Activated CD8-positive, alpha-beta memory T cell treated with anti-CD3 and anti-CD28 coated beads, Interleukin-2, amount 50 U/mL, for 48 hours (primary cell): ENCODE measurements at places on chromosomes 4 and X.

GRCh38 chr4:111546881-111547280, 598.4 kb upstream of the FAM241A start:
- DNase-seq, result no peak

- DNase-seq, result no peak
These were observed 152.2 kb upstream of the PPARGC1A start for GRCh38 chr4:24042094-24042493.

- no peak for DNase-seq
These were observed 325.5 kb downstream of the ZIC3 start for GRCh38 chrX:137891431-137891830.

- no peak for DNase-seq
These were observed at the start of gene ADGRL3 for GRCh38 chr4:61200187-61200915. ADGRL3 (plus strand) TSS chr4:61200326.

GRCh38 chr4:2790583-2791517, 2.0 kb upstream of the SH3BP2 start:
- DNase-seq, result peak; percentile 56

- DNase-seq, result no peak
These were observed 54.5 kb upstream of the BCOR start for GRCh38 chrX:40152173-40152711.

- DNase-seq, result no peak
These were observed 291.0 kb upstream of the HAND2 start for GRCh38 chr4:173821036-173821435.

DNA sequence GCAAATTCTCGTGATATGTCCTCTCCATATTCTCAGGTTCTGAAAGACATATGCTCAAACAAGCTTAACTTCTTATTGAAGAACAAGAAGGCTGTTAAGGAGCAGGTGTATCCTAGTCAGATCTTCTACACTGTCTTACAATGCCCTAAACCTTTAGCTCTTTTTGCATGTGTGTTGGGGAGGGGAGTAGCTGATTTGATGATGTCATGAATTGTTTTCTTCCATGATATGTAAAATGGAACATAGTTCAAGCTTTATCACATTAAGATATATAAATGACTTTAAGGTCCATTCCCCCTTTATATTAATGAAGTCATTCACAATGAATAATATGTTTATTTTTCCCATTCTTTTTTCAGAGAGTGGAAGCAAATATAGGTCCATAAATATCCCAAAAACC, 332.5 kb upstream of the FAM241A start:
- no peak for DNase-seq

DNA sequence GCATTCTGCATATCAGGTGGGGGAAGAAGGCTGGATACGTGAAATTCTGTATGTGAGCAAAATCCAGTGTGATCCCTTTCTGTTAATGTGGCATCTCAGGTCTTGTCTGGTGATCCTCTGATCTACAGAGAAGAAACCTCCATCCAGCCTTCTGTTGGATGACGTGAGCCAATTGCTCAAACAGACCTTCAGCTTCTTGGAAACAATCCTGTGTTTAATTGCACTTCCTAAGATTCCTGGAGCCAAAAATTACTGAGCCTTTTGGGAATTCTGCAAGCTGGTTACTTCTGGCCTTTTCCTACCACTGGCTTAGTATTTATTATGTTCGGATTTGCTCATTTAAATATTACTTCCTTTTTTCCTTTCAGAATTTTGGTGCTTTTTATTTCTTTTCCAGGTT, 51.2 kb downstream of the TRIML1 start:
- no peak for DNase-seq

DNA sequence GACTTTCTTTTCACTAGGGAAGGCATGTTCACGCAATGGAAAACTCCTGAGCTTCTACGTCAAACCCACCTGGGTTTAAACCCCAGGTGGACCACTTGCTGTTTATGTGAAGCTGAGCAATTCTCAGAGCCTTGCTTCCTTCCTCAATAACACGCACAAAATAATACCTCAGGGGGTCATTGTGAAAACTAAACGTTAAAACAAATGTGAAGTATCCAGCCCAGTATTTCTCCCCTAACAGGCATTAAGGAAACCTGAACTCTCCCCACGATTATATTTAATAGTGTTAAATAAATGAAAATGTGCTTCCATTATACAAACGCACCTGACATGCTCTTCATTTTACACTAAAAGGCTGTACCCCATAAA, 117.5 kb downstream of the AFAP1 start:
- DNase-seq, result no peak

DNA sequence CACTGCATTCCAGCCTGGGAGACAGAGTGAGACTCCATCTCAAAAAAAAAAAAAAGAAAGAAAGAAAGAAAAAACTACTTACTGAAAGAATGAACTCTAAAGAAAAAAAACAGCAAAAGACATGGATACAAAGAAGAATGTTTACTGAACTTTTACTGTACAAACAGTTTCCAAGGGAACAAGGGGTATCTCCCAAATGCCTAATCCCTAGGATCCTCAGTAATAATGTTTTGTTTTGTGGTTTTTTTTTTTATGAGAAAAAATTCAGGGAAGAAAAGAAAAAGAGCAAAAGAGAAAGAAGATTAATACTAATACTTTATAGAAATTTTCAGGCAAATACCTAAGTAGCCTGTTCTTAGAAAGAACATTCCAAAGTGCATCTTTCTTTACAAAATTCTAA, 63.2 kb downstream of the ANTXR2 start:
- no peak for DNase-seq

DNA sequence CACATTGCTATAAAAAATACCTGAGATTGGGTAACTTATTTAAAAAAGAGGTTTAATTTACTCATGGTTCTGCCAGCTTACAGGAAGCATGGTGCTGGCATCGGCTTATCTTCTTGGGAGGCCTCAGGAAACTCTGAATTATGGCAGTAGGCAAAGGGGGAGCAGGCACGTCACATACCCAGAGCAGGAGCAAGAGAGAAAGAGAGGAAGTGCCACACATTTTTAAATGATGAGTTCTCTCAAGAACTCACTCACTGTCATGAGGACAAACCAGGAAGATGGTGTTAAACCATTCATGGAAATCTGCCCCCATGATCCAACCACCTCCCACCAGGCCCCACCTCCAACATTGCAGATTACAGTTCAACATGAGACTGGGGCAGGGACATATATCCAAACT, 10.0 kb upstream of the AFF1 start:
- no peak for DNase-seq

GRCh38 chr4:124389591-124389990, 322.9 kb downstream of the ANKRD50 start:
- no peak for DNase-seq

- no peak for DNase-seq
These were observed 2361.2 kb downstream of the ARAP2 start for GRCh38 chr4:33883111-33883510.

DNA sequence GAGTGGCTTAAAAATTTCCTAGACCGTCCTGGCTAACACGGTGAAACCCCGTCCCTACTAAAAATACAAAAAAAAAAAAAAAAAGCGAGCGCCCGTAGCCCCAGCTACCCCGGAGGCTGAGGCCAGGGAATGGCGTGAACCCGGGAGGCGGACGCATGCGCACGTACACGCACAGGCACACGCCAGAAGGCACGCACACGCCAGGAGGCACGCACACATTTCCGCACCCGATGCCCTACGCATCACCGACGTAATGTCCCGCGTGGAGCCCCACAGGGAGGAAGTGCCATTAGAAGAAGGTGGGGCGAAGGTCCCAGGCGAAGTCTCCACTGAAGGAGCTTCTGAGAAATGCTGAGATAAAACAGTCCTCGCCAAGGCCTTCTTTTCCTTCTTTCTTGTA, 41.4 kb downstream of the NLGN4X start:
- DNase-seq, result no peak

GRCh38 chr4:155565776-155566175, 100.9 kb upstream of the GUCY1A1 start:
- no peak for DNase-seq

GRCh38 chrX:148956352-148956751, 455.9 kb downstream of the AFF2 start:
- DNase-seq, result no peak

DNA sequence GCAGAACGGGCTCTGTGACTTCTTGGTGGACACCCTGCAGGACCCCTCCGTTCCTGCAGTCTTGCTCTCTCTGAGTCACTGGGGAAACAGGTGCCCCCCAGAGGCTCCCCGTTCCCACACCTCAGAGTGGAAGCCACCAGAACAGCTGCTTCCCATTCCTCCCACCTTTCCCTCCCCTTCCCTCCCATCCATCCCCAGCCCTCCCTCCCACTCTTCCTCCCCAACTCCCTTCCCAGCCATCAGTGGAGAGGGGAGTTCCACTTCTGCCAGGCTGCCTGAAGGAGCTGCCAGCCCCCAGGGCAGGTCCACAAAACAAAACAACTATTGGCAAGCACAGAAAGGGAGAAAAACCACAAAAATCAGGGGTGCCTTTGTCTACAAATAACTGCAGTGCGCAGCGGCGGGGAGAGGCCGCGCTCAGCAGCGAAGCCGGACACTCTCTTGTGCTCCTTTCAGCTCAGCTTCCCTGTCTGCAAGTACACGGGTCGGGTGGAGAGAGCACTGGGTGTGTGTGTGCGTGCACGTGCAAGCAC, 8.1 kb downstream of the SSR4 start:
- no peak for DNase-seq

DNA sequence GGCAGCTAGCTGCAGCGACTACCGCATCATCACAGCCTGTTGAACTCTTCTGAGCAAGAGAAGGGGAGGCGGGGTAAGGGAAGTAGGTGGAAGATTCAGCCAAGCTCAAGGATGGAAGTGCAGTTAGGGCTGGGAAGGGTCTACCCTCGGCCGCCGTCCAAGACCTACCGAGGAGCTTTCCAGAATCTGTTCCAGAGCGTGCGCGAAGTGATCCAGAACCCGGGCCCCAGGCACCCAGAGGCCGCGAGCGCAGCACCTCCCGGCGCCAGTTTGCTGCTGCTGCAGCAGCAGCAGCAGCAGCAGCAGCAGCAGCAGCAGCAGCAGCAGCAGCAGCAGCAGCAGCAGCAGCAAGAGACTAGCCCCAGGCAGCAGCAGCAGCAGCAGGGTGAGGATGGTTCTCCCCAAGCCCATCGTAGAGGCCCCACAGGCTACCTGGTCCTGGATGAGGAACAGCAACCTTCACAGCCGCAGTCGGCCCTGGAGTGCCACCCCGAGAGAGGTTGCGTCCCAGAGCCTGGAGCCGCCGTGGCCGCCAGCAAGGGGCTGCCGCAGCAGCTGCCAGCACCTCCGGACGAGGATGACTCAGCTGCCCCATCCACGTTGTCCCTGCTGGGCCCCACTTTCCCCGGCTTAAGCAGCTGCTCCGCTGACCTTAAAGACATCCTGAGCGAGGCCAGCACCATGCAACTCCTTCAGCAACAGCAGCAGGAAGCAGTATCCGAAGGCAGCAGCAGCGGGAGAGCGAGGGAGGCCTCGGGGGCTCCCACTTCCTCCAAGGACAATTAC, 1.4 kb downstream of the AR start:
- no peak for DNase-seq

- no peak for DNase-seq
These were observed 15.4 kb upstream of the NFXL1 start for GRCh38 chr4:47929682-47930201.

DNA sequence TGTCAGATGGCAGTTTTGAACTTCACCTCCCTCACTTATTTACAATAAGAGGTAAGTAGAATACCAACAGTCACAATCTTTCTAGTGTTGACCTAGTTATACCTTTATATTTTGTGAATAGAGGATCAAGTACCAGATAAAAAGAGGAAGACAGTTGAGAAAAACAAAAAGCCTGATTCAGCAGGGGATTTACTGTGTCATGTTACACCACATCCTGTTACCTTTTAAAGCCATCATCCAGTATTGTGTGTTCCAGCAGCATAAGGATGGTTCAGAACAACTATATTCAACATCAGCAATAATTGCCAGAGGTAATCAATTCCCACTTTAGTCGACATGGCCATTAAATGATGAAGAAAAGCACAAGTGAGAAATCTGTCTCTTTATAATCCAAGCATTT, 21.3 kb upstream of the CXCL6 start:
- DNase-seq, result no peak

- no peak for DNase-seq
These were observed 193.9 kb upstream of the EDNRA start for GRCh38 chr4:147286846-147287587.

DNA sequence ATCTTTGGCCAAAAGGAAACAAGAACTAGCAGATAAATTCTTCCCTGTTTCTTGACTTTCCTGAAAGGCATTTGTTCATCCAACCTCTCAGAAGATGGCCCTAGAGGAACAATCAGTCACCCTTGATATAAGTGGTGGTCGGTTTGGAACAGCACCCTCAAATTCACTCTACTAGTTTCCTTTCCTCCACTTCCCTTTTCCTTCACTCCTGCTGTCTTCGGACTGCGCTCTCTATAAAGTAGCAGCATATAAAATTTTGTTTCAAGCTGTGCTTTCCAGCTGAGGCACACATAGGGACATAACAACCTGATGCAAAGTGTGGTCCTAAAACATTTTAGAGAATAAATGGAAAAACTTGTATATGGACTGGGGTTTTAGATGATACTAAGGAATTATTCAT, 29.0 kb upstream of the MOB1B start:
- DNase-seq, result no peak

GRCh38 chr4:39548425-39549067, 21.3 kb upstream of the UGDH start:
- no peak for DNase-seq

- no peak for DNase-seq
These were observed 69.6 kb upstream of the GPR34 start for GRCh38 chrX:41619221-41619620.

DNA sequence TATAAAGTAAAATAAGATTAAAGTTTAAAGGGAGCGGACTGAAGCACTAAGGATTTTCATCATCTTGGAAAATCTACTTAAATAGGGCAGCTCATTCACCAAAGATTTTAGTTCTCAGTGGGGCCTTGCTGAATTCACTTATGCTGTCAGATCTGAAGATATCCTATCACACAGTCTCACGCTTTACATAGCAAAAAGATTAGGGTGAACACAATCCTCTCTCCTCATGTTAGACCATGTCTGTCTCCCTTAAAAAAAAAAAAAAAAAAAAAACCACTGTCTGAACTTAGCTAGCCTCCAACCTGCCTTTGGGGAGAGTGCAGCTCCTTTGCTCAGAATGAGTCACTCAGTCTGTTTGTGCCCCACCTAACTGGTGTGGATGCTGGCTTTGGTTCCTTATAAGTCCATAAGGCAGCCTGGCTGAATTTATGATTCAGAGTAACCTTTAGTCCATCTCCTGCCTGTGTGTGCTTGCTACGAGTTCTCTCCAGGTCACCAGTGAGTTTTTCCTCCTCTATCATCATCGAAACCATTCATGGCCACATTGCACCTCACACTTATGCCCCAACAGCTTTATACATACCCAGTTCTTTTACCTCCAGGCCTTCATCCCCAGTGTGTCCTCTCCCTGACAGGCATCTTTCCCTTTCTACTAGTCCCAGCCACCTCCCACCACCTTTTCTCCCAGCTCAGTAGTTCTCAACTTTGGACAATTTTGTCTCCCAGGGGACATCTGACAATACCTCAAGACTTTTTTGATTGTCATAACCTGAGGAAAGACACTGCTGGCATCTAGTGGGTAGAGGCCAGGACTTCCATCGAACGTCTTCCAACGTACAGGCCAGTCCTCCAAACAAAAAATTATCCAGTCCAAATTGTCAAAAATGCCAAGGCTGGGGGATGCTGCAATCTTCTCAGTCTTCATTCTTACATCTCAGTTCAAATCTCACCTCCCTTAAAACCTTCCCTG, 220.7 kb upstream of the EMCN start:
- DNase-seq, result no peak
